ENCODE measurements at places on chromosomes 1 and 21.

DNA sequence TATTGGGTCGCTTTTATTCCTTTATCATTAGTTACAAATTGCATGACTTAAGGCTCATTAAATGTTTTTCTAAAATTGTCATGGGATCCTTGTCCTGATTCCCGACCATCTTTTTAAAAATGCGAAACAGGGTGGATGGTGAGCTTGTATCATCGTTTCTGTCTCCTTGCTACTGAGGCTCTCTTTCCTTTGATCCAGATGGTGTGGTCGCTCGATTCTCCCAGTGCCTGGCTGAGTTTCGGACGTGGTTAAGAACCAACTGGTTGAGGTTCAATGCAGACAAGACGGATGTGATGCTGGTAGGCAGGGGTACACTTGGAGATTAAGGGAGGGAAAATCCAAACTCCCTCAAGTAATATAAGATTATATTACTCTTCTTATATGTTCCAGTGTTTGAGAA, 1.2 kb downstream of the MIER1 start:
- no peak for DNase-seq

GRCh38 chr1:109084563-109085517, 5.7 kb upstream of the TMEM167B start:
- no peak for DNase-seq

GRCh38 chr1:173920861-173921260, 3.7 kb upstream of the SERPINC1 start:
- no peak for DNase-seq

- no peak for DNase-seq
Measured at GRCh38 chr1:204249736-204250427, 36.1 kb upstream of the GOLT1A start.

- DNase-seq: no peak
Measured at GRCh38 chr1:9284061-9284460, 8.6 kb upstream of the SPSB1 start.

Measured in Right ventricle myocardium inferior (tissue), 1 donor.